Stimulated activated CD4-positive, alpha-beta T cell treated with anti-CD3 and anti-CD28 coated beads, TNF-alpha, amount 100 ng/mL, for 24 hours (primary cell): ENCODE measurements at places on chromosomes 6 and 20.

GRCh38 chr6:99307295-99307907, 42.1 kb downstream of the FAXC start:
- no peak for DNase-seq

GRCh38 chr20:21513181-21513663, 642 bp downstream of the NKX2-2 start:
- DNase-seq: no peak

GRCh38 chr20:64268174-64268573, 12.6 kb downstream of the PCMTD2 start:
- DNase-seq: no peak

DNA sequence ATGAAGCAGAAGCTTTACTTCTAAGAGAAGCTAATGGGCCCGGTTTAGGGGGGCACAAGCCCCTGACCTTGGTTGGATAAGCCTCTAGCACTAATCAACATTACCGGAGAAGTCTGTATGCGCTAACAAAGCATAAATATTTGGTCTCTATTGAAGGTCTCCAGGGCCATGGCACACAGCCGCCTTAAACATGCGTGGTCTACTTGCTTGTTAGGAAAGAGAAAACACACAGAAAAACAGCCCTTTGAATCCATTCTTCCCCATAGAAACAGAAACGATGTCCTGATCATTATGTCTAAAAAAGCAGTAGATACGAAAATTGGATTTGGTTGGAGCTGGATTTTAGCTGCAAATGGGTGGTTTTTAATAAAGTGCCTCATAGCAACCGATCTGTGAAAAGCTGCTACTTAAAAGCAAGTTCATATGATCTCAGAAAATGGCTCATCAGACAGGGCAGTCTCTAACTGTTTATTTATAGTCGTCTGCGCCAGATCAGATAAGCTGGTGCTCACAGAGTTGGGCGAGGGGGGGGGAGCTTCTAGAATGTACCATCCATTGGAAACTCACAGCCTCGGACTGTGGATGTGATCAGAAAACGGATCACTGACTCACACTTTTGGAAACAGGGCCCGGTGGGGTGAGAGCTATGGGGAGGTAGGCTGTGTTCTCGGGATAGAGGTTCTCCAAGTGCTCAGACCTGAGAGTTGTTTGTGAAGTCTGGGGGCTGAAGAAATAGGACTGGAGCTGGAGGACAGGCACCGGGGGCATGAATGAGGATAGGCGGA, 35.3 kb upstream of the APCDD1L start:
- no peak for DNase-seq

DNA sequence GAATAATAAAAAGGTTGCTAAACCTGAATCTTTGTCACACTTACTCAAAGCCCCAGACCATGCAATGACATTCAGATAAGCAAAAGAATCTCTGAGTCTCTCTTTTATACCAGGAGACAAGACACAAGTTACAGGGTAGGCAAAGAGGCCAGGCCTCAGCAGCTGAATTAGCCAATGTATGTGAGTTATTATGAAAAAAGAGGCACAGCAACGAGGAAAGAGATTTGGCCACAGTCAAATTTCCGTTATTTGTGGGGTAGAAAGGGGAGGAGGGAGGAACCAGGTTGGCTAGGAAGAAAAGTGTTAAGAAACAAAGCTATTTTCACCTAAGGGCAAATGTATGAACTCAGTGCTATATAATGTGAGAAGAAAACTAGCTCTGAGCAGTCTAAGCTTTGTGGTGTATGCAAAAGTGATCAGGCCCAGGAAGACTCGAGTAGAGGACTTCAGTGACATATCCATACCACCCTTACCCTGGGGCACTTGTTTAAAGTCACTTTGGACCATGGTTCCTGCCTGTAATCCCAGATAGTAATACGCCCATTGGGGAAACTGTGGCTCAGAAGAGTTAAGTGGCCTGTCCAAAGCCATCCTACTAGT, 19.1 kb downstream of the IPCEF1 start:
- DNase-seq: no peak

- no peak for DNase-seq
These were observed 116.6 kb downstream of the MRPL14 start for GRCh38 chr6:44010411-44011349.

DNA sequence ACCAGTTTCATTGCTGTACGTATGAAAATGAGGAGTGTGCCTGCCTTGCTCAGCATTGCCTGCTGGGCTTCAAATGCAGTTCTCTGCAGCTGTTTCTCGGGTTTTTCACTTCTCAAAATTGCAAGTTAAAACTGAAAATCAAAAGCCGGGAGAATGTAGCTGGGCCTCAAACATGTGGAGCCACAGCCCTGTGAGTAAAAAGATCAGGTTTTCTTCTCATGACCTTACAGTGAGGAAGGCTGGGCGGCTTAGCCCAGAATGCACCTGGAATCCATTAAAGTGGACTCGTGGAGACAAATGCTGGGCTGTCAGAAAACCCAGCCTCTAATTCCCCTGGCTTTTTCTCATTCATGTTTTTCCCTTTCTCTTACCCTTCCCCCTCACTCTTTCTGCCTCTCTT, 34.4 kb downstream of the DSE start:
- DNase-seq: no peak

GRCh38 chr6:87675004-87675681, 26.9 kb downstream of the AKIRIN2 start:
- DNase-seq: no peak

DNA sequence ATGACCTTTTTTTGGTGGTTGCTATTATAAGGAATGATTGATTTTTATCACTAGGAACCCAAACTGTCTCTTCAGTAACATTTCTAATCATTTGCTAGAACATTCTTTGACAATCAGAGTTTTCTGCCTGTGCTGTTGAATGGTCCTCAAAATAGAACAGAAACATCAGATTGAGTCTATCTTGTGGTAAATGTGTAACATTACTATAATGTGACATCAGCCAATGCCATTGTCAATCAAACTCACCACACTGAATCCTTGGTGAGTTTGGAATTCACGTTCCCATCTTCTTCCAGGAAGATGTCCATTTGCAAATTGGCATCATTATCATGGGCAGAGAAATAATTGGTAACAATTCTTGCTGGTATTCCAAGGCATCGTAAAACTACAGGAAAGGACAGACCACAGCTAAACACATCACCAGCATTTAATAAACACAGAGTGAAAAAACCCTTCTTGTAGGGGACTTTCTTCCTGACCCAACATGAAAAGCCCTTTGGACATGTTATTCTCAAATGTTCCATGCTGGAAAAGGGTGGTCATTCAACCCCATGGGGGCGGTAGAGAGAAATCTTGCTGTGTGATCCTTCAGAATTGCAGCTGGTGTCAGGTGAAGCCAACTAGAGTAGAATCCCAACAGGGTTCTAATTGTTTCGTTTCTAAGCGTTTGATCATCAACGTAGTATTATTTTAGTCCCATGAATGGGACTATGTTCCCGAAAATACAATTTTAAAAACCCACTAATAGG, 98.5 kb downstream of the F13A1 start:
- DNase-seq: no peak

DNA sequence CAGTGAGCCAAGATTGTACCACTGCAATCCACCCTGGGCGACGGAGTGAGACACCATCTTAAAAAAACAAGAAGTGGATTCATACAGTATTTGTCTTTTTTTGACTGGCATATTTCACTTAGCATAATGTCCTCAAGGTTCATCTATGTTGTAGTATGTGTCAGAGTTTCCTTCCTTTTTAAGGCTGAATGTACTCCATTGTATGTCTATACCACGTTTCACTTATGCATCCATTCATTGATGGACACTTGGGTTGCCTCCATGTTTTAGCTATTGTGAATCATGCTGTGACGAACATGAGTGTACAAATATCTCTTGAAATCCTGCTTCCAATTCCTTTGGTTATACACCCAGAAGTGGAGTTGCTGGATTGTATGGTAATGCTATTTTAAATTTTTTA, 28.9 kb upstream of the FAM83D start:
- no peak for DNase-seq

DNA sequence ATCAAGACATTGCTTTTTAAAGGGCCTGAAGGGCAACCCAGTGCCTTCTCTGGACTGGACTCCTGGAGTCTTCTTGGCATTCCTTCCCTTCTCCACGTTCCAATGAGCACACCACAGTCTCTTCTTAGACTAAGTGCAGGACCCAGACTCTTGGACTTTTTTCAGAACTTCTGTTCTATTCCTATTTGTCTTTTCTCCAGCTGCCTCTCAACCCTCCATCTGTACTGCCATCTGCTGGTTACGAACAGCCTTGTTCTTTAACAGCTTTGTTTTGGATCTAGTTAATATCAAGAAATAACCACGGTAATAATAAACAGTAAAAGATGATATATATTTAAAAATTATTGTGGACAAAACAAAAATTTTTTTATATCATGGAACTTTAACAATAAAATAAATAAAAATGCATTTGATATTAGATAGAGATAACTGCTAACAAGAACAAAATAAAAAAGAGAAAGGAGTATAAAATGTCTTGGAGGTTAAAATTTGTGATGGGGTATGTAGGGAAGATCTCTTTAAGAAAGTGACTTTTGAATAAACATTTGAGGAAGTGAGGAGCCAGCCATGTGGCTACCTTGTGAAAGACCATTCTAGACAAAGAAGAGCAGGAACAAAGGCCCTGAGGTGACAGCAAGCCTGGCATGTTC, 105.1 kb upstream of the HCRTR2 start:
- DNase-seq: no peak

GRCh38 chr6:56986611-56987010, 31.7 kb downstream of the BEND6 start:
- DNase-seq: no peak

DNA sequence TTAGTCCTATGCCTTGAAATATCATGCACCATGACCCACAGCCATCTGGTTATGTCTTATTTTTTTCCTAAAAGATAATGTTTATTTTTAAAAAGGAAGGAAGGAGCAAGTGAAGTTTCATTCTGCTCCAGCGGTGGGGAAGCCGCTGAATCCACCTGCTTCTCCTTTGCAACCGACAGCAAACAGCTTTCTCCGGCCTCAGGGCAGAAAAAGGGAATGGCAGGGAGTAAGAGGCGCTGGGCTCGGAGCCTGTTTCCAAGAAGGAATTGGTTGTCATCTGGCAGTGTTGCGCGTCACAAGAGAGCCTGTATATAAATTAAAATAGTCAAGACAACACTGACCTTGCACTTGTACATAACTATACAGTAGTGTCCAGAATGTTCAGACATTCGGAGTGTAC, 14.2 kb downstream of the GFRA4 start:
- DNase-seq: no peak

GRCh38 chr6:126041516-126041915, 55.2 kb downstream of the TRMT11 start:
- DNase-seq: no peak

GRCh38 chr6:13216236-13217014, 111.9 kb downstream of the TBC1D7 start:
- DNase-seq: no peak

GRCh38 chr20:36097337-36098151, 57.0 kb upstream of the EPB41L1 start:
- no peak for DNase-seq

DNA sequence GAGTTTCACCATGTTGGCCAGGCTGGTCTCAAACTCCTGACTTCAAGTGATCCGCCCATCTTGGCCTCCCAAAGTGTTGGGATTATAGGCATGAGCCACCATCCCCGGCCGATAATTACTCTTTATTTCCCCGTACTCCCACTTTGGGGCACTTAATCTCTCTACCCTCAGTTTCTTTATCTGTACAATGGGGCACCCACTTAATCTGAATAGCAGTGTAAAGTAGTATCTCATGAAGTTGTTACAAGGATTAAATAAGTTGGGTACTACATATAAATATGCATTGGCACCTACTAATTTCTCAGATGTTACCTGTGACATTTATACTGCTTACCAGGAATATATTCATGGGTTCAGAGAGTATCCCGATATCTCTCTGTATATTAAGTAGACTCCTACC, 15.2 kb downstream of the GINM1 start:
- no peak for DNase-seq

- no peak for DNase-seq
These were observed 217.5 kb downstream of the TINAG start for GRCh38 chr6:54525731-54526130.

DNA sequence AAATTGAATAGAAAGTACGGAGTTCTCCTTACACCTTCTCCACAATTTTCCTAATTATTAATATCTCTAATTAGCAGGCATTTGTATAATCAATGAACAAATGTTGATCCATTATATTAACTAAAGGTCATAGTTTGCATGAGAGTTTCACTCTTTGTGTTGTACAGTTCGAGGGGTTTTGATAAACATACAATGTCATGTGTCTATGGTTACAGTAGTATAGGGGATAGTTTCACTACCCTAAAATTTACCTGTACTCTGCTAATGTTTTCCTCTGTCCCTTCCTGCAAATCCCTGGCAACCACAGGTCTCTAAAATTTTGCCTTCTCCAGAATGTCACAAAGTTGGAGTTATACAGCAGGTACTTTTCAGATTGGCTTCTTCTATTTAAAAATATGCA, 1199.8 kb upstream of the GJE1 start:
- DNase-seq: no peak

DNA sequence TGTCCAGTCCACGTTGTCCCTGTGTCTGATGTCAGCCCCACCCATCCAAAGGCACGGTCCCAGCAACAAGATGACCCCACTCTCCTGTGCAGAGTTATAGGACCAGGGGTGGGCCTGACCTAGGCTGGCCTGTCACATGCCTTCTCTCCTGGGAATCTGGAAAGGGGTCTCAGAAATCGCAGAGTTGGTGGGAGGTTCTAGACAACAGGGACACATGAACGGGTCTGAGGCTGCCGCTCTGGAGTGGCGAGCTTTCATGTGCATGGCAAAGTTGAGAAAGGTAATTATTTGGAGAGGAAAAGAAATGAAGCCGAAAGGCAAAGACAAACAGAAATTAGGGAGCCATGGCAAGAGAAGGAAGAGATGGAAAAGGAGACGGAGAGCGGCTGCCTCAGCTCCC, 29.5 kb downstream of the BFSP1 start:
- no peak for DNase-seq

DNA sequence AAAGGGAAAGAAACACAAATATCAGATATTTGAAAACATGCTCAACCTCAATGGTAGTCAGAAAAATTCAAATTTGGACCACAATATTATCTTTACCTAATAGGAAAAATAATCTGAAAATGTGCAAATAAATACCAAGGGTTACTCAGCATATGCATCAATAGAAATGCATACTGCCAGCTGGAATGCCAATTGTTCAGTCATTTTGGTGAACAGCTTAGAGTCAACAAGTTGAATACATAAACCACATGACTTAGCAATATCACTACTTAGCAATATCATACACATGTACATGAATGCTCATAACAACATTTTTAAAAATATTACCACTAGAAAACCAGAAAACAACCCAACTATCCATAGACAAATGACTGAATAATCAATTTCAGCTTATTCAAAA, 212.7 kb downstream of the PTPRK start:
- DNase-seq: no peak
